Smooth muscle cell of bladder (primary cell): ENCODE measurements at places on chromosomes 5 and 9. TPM values are rescaled to one million over a fixed set of nuclear protein-coding genes. Genes with fewer than 3 reads are reported as not detected.

The GLRA1 gene
- total RNA-seq = not detected in 2 replicates

The TRIM14 gene
- 1.8 and 2.6 TPM in 2 replicates for total RNA-seq

The CDX1 gene
- under 0.01 and 0.09 TPM in 2 replicates for total RNA-seq

The PCDHGA5 gene
- total RNA-seq = 1.3 TPM in 2 replicates

The CAAP1 gene
- total RNA-seq = 13.6 and 14.1 TPM in 2 replicates

The SPATA6L gene
- total RNA-seq = 0.28 and 0.43 TPM in 2 replicates

The CAPSL gene
- total RNA-seq = 0.14 TPM in 1 of 2 replicates, not detected in the other

The CACNA1B gene
- total RNA-seq = under 0.01 and 0.09 TPM in 2 replicates

The MCIDAS gene
- not detected in 2 replicates for total RNA-seq

The HBEGF gene
- 0.43 and 1.2 TPM in 2 replicates for total RNA-seq

The PCDHGA4 gene
- total RNA-seq = 3.3 and 4.5 TPM in 2 replicates

The SPINK6 gene
- total RNA-seq = 3.1 and 15.6 TPM in 2 replicates

The GLIPR2 gene
- total RNA-seq = 43.8 and 47.2 TPM in 2 replicates

The FYB1 gene
- total RNA-seq = not detected in 2 replicates

The BTNL3 gene
- total RNA-seq = not detected in 2 replicates

The MSMP gene
- not detected in 2 replicates for total RNA-seq

The MAPK9 gene
- total RNA-seq = 20.5 and 26.0 TPM in 2 replicates

The PCDHGA6 gene
- total RNA-seq = 3.0 and 3.2 TPM in 2 replicates

The UGT3A2 gene
- total RNA-seq = not detected in 2 replicates

The PCDHB7 gene
- total RNA-seq = 0.18 and 0.71 TPM in 2 replicates

The NKD2 gene
- total RNA-seq = 12.0 and 25.7 TPM in 2 replicates

The WDR31 gene
- 1.8 and 3.4 TPM in 2 replicates for total RNA-seq

The SH3RF2 gene
- under 0.01 and 0.28 TPM in 2 replicates for total RNA-seq

The KIAA0825 gene
- total RNA-seq = 3.0 and 3.1 TPM in 2 replicates

The C5orf24 gene
- total RNA-seq = 28.4 and 32.3 TPM in 2 replicates

The GABBR2 gene
- total RNA-seq = 2.0 and 12.9 TPM in 2 replicates

The PNPLA7 gene
- total RNA-seq = 0.57 and 1.1 TPM in 2 replicates
